Caco-2 (cell line): ENCODE measurements at places on chromosomes 2 and 18. TPM values are rescaled to one million over a fixed set of nuclear protein-coding genes. Genes with fewer than 3 reads are reported as not detected.

CD8B2 gene
- 0.09 and 0.14 TPM in 2 replicates for total RNA-seq

PFN4 gene
- 1.3 and 1.4 TPM in 2 replicates for total RNA-seq

CNTNAP5 gene
- total RNA-seq: 0.07 and 0.14 TPM in 2 replicates

MXD1 gene
- total RNA-seq: 9.5 and 12.1 TPM in 2 replicates

ZNF396 gene
- 0.35 and 0.61 TPM in 2 replicates for total RNA-seq

PIEZO2 gene
- total RNA-seq: 0.11 and 0.51 TPM in 2 replicates

EVA1A gene
- total RNA-seq: 0.25 and 0.53 TPM in 2 replicates

DRC1 gene
- total RNA-seq: 0.49 and 1.1 TPM in 2 replicates

CDH20 gene
- total RNA-seq: not detected in 2 replicates

DDX1 gene
- 145 and 163 TPM in 2 replicates for total RNA-seq

MYOM1 gene
- 0.41 and 0.49 TPM in 2 replicates for total RNA-seq

HOXD12 gene
- total RNA-seq: not detected in 2 replicates

ATF2 gene
- total RNA-seq: 44.0 and 47.1 TPM in 2 replicates

CIDEA gene
- not detected in 2 replicates for total RNA-seq

REG1B gene
- not detected in 2 replicates for total RNA-seq

TTR gene
- 102 and 139 TPM in 2 replicates for total RNA-seq

PCARE gene
- total RNA-seq: not detected in 2 replicates
